Activated T-helper 2 cell treated with anti-CD3 and anti-CD28 coated beads, Interferon-gamma antibody, Interleukin-2, Interleukin-4, amounts not matched to agents 10 μg/mL and 5 μg/mL and 100 μg/mL, durations not matched to agents 14 hours and 24 hours and 36 hours (primary cell): ENCODE measurements at places on chromosomes 13 and 19. TPM values are rescaled to one million over a fixed set of nuclear protein-coding genes. Genes with fewer than 3 reads are reported as not detected.

The PSG11 gene
- not detected in 2 replicates for total RNA-seq

The KLK2 gene
- total RNA-seq: 0.44 TPM in 1 of 2 replicates, not detected in the other

The CYP4F2 gene
- not detected in 2 replicates for total RNA-seq

The RASIP1 gene
- 0.57 and 1.0 TPM in 2 replicates for total RNA-seq

The CILP2 gene
- 0.14 and 0.21 TPM in 2 replicates for total RNA-seq

The GNA15 gene
- 174 and 176 TPM in 2 replicates for total RNA-seq

The LGI4 gene
- total RNA-seq: 0.27 TPM in 1 of 2 replicates, not detected in the other

The SHISA7 gene
- total RNA-seq: not detected in 2 replicates

The SLC15A1 gene
- not detected in 2 replicates for total RNA-seq

The CTXN1 gene
- total RNA-seq: 0.50 and 0.53 TPM in 2 replicates

The FAAP24 gene
- 9.8 and 10.7 TPM in 2 replicates for total RNA-seq

The NAPSA gene
- 5.1 and 5.5 TPM in 2 replicates for total RNA-seq

The DBP gene
- 7.3 and 7.9 TPM in 2 replicates for total RNA-seq

The GRK1 gene
- 0.09 and 0.11 TPM in 2 replicates for total RNA-seq

The CLDND2 gene
- total RNA-seq: 13.8 and 14.9 TPM in 2 replicates

The ZNF610 gene
- total RNA-seq: 0.50 and 1.1 TPM in 2 replicates

The STAP2 gene
- 15.4 and 17.1 TPM in 2 replicates for total RNA-seq

The ZNF471 gene
- total RNA-seq: 0.05 TPM in 2 replicates

The PPM1N gene
- 2.5 and 3.1 TPM in 2 replicates for total RNA-seq

The ZSCAN4 gene
- total RNA-seq: not detected in 2 replicates

The HRC gene
- total RNA-seq: not detected in 2 replicates

The NUFIP1 gene
- 9.5 and 10.3 TPM in 2 replicates for total RNA-seq
